Cortex of kidney (tissue), 1 donor: ENCODE measurements at places on chromosomes 2 and 18.

GRCh38 chr2:100185105-100185504, 42.7 kb upstream of the AFF3 start:
- DNase-seq, result no peak

DNA sequence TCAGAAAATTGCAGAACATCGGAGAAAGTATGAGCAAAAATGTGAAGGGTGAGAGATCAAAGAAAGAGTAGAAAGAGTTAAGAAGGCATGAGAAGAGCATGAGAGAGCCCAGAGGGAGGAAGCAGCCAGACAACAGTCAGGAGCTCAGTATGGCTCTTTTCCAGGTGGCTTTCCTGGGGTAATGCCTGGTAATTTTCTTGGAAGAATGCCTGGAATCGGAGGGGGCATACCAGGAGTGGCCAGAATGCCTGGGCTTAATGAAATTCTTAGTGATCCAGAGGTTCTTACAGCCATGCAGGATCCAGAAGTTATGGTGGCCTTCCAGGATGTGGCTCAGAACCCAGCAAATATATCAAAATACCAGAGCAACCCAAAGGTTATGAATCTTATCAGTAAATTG, 271.8 kb upstream of the TFPI start:
- DNase-seq, result no peak

GRCh38 chr2:192007581-192008228, 160.8 kb upstream of the CAVIN2 start:
- no peak for DNase-seq

GRCh38 chr2:239440511-239440959, 39.7 kb upstream of the HDAC4 start:
- no peak for DNase-seq

GRCh38 chr18:8705238-8705960, at the start of gene MTCL1:
MTCL1 (plus strand) TSS chr18:8705556; CDS start chr18:8705661, 105 bp downstream.
- DNase-seq, result no peak

GRCh38 chr2:157043786-157044185, 213.7 kb upstream of the GALNT5 start:
- no peak for DNase-seq

- DNase-seq, result no peak
These were observed 38.0 kb downstream of the STEAP3 start for GRCh38 chr2:119261493-119262225.

GRCh38 chr2:43657241-43657640, 19.0 kb downstream of the C1GALT1C1L start:
- DNase-seq, result no peak

GRCh38 chr2:40039549-40039948, 260.5 kb upstream of the THUMPD2 start:
- DNase-seq, result no peak
